Putamen (tissue), 1 donor: ENCODE measurements at places on chromosomes 16 and 17.

- no peak for DNase-seq
Observed at GRCh38 chr17:66172691-66173223, 19.2 kb downstream of the CEP112 start.

- DNase-seq = no peak
Observed at GRCh38 chr17:40916366-40916765, 21.1 kb downstream of the KRT23 start.

GRCh38 chr17:30337393-30337999, 3.6 kb upstream of the TMIGD1 start:
- DNase-seq = no peak

DNA sequence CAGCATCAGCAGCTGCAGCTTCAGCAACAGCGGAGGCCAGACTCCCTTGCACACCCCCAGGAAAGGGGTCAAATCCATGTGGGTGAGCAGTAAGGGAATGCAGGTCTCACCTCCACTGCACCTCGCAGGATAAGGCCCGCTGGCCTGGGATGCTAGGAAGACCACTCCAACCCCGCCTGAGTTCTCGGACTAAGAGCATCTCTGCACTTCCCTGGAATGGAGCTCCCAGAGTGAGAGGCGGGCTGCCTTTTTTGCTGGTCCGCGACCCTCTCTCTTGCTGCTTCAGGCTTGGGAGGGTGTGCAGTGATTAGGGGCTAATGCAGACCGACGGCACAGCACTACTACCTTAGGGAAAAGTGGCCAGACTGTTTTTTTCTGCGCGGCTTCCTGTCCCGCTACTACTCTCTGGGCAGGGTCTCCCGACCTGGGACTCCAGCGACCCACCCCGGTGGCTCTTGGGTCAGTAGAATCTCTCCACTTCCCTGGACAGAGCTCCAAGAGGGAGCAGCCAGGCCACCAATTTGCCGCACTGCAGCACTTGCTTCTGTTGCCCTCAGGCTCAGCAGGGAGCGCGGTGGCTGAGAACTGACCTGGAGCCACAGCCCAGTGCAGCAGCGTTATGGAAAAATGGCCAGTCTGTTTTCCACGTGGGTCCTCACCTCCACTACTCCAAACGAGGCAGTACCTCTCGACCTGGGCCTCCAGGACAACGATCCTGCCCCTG, 480.4 kb downstream of the CDH8 start:
- DNase-seq = no peak

DNA sequence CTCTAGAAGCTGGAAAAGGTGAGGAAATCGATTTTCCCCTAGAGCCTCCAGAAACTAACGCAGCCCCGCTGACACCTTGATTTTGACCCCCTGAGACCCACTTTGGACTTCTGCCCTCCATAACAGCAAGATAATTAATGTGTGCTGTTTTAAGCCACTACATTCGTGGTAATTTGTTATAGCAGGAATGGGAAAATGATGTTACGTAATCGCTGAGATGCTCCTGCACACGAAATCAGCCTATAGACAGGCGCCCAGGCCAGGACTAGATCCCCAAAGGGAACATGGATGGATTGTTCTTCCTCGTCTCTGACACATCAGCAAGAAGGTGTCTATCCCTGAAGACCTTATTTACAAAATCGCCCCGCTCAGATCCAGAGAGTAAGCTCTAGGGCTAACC, 1.4 kb upstream of the MYOCD start:
- DNase-seq = no peak

DNA sequence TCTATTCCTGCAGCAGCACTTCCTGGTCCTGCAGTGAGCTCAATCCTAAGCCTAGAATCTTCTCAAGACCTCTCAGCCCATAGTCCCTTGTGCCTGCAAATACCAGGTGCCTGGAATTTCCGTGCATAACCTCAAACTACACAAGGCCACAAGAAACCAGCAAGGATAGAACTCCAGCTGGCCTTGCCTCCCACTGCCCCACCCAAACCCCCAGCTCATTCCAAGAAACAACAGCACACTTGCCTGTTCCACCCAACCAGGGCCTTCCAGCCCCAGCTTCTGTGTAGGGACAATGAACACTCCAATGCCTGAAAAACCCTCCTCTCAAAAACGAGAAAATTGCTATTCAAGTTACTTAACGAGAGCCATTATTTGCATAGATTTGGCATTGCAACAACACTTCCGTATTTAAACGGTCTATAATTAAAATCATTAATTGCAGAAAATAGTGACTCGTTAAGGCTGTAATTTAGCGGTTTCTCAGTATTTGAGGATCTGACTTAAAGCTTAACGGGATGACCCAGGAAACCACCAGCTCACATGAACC, 147.0 kb downstream of the C16orf78 start:
- DNase-seq = no peak

GRCh38 chr17:14784997-14785696, 480.0 kb downstream of the PMP22 start:
- no peak for DNase-seq
